Aorta (tissue), 5 donors: ENCODE measurements at places on chromosomes 12 and 14. TPM values are rescaled to one million over a fixed set of nuclear protein-coding genes. Genes with fewer than 3 reads are reported as not detected.

GRCh38 chr12:99567072-99567471 lies 80.5 kb upstream of the GARIN6 start:
- no peak for DNase-seq

- no peak for DNase-seq
These were observed 572 bp upstream of the RASSF8 start for GRCh38 chr12:25957793-25958427.

- DNase-seq = no peak
These were observed 60.3 kb downstream of the PPHLN1 start for GRCh38 chr12:42386308-42386707.

GRCh38 chr14:92385561-92385960 lies 62.6 kb downstream of the SLC24A4 start:
- DNase-seq = no peak

- no peak for DNase-seq
These were observed 16.8 kb downstream of the MAPKAPK5 start for GRCh38 chr12:111858778-111859177.

DNA sequence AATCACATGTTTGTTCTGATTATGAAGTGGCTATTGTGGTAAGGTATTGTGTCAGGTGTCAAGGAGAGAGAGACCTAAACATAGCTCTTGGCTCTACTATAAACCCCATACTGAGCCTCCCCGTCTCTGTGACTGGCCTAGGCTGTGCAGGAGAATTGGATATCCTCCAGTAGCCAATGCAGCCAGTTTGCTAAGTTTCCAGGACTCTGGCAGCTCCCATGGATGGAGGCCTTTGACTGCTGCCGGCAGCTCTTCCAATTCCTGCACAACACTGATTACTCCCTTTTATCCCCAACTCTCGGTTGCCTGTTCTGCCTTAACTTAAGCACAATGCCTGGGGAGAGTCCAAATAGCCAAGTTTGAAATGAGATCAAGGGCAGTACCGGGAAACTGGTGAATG lies 59.3 kb downstream of the ABCC9 start:
- DNase-seq = no peak

DNA sequence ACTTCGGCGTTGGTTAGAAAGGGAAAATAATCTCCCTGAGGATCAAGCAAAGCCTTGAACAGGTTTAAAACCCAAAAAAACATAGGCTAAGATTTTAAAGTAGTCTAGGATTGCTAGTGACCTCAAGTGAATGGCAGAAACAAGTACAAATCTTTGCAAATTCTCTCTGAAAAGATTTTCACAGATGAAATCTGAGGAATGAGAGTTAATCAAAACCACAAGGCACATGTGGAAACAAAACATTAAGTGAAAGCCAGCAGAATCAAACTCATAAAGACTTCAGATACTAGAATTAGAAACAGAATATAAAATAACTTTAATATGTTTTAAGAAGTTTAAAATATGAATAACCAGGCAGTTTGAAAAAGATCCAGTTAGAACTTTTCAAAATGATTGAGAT lies 52.2 kb upstream of the CFL2 start:
- DNase-seq = no peak

DNA sequence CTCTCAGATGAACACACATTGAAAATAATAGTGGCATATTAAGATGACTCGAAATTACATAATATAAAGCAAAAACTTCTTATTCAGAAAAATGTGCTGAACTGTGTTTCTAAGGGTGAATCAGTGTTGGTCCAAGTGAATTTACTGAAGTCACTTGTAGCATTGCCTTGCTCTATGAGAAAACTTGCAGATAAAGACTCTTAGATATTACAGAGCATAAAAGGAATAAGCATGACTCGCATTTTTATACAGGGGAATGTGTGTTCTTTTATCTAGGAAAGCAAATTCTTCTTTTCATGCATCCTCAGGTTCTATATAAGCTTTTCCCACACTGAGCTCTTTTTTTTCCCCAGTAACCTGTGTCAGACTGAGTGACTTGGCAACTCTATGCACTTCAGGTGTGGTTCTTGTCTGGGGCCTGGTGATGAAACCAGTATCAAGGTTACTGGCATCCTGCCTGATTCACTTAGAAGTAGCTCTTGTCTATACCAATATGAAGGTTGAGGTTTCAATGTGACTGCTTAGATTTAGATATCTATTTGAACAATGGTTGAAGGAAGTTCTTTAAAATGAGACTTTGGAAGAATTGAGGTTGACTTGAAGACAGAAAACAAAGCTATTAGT lies 76.1 kb downstream of the OTOGL start:
- DNase-seq = no peak

- no peak for DNase-seq
These were observed 41.4 kb upstream of the TUNAR start for GRCh38 chr14:95835121-95835730.

- DNase-seq = no peak
These were observed 1.4 kb downstream of the CCDC177 start for GRCh38 chr14:69573205-69573830.

GRCh38 chr12:129075460-129076208 lies 222.4 kb downstream of the GLT1D1 start:
- DNase-seq = no peak

GLTP gene
- 38.6 TPM for total RNA-seq

STXBP6 gene
- total RNA-seq = 2.8 TPM

OR4K13 gene
- not detected for total RNA-seq

NOS1 gene
- total RNA-seq = 0.19 TPM

ACRBP gene
- 1.8 TPM for total RNA-seq
